A673 (cell line): ENCODE measurements at places on chromosomes 5 and 9. TPM values are rescaled to one million over a fixed set of nuclear protein-coding genes. Genes with fewer than 3 reads are reported as not detected.

GRCh38 chr5:57276353-57276752 lies 102.5 kb downstream of the GPBP1 start:
- DNase-seq: no peak

Gene SLC22A4
- total RNA-seq: 0.42 and 0.99 TPM in 2 replicates

DNA sequence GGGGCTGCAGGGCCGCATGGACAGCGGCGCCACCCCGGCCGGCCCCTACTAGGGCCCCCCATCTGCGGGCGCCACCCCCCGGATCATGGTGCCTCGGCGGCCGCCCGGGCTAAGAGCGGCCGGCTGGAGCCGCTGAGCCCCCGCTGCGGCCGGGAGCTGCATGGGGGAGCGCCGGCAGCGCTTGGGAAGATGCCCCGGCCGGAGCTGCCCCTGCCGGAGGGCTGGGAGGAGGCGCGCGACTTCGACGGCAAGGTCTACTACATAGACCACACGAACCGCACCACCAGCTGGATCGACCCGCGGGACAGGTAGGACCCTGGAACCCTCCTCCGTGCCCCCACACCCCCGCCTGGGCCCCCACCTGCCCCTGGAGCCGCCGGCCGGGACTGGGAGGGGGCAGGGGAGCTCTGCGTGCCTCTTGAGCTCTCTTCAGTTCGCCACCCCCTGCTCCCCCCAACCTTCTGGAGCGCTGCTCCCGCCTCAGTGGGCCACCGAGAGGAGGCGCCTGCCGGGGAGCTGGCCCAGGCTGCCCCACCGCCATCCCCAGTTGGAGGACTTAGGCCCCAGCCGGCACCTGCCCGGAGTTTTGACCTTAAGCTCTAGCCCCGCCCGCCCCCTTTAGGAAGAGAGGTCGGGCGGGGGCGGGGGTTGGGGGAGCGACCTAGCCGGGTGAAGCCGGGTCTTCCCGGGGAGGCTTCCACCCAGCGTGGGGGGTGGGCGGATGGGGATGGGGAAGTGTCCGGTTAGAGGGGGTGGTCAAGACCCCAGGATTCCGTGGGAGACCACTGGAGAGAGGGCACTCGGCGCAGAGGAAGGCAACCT lies 730 bp downstream of the WWC1 start:
- DNase-seq: no peak

GRCh38 chr9:105608721-105609598 lies 51.0 kb downstream of the FKTN start:
- peak; percentile 69 for DNase-seq

DNA sequence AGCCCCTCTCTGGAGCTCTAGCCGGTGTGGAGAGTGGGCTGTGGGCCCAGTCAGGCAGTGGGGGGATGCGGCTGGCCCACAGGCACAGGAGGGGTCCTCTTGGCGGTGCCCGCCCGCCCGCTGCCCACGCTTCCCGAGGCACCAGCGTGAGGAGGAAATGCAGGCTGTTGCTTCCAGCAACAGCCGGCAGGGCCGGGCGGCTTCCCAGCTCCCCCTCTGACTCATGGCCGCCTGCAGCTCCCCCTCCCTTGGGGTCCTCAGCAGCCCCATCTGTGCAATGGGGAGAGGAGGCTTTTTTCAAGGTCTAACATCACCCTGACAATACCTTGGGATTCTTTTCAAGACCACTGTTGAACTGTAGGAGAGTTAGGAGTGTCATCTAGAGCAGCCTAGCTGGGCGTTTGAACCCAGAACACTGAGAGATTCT lies 10.4 kb downstream of the CXXC5 start:
- DNase-seq: peak; percentile 84

- DNase-seq: no peak
These were observed 195.0 kb downstream of the MAPKAP1 start for GRCh38 chr9:125511789-125512660.

DNA sequence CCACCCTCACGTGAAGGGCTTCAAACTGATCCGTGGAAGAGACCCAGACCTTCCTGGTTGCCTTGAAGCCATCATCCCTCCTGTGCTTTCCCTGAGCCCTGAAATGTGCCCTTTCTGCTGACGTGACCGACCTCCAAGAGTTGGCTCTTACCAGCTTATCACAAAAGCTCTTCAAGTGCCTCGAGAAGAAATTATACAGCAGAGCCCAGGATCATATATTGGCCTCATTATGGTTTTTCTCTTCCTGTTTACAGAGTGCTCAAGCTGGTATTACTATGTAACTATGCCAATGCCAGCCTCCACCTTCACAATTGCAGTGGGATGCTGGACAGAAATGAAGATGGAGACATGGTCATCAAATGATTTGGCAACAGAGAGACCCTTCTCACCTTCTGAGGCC lies 66.0 kb downstream of the AOPEP start:
- peak; percentile 43 for DNase-seq

GRCh38 chr5:139745132-139745799 lies 50.3 kb upstream of the PSD2 start:
- peak; percentile 95 for DNase-seq
